H4 (cell line): ENCODE measurements at places on chromosomes 12 and 14. TPM values are rescaled to one million over a fixed set of nuclear protein-coding genes. Genes with fewer than 3 reads are reported as not detected.

The IL23A gene
- total RNA-seq: 0.23 TPM in 1 of 2 replicates, not detected in the other

DNA sequence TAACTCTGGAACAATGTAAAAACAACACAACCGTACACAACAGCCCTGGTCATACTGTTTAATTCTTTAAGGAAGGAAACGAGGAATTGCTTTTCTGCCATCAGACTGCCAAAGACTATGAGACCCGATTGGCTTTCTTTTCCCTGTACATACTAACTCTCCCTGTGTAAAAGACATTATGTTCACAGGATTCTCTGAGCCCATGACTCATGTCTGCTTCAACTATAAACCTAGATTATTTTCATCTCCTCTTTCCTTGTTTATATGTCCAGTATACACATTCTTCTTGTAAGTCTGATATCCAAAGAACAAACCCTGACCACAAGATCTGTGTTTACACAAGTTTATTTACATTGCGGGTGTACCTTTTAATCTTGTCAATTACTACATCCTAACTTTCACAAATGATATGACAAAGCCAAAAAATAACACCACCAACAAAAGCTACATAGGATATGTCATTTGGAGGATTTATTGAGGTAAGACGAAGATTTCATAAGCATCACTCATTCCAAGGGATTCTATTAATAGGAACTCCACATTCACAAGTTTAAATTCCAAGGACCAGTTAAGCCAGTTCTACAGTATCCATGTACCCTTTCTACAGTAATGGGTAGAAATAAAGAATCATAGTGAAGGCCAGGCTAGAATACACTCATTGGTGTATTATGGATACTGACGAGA lies 67.3 kb downstream of the STXBP6 start:
- peak; percentile 93 for DNase-seq

The SERPINA1 gene
- 0.99 and 3.2 TPM in 2 replicates for total RNA-seq

DNA sequence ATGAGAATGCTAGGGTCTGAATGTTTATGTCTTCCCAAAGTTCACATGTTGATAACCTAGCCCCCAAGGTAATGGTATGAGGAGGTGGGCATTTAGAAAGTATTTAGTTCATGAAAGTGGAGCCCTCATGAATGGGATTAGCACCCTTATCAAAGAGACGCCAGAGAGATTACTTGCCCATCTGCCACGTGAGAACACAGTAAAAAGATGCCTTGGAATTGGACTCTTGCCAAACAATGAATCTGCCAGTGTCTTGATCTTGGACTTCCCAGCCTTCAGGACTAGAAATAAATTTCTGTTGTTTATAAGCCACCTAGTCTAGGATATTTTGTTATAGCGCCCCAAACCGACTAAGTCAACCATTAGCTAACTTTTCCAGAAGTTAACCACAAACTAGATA lies 92.0 kb upstream of the SLC38A4 start:
- no peak for DNase-seq

GRCh38 chr12:12590961-12591360 lies 20.7 kb upstream of the CREBL2 start:
- DNase-seq: no peak

DNA sequence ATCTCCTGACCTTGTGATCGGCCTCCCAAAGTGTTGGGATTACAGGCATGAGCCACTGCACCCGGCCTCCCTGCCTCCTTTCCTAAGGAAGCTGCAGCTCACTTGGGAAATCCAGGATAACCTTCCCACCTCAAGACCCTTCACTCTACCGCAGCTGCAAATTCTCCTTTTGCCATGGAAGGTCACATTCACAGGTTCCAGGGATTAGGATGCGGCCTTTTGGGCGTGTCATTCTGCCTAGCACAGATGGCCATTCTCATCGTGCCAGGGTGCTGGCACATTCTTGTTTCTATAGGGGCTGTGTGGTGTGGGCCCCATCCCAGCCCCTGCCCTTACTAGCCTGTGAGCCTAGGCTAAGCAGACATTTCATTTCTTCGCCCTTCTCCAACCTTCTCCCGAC lies 219.9 kb downstream of the CHST11 start:
- DNase-seq: no peak

DNA sequence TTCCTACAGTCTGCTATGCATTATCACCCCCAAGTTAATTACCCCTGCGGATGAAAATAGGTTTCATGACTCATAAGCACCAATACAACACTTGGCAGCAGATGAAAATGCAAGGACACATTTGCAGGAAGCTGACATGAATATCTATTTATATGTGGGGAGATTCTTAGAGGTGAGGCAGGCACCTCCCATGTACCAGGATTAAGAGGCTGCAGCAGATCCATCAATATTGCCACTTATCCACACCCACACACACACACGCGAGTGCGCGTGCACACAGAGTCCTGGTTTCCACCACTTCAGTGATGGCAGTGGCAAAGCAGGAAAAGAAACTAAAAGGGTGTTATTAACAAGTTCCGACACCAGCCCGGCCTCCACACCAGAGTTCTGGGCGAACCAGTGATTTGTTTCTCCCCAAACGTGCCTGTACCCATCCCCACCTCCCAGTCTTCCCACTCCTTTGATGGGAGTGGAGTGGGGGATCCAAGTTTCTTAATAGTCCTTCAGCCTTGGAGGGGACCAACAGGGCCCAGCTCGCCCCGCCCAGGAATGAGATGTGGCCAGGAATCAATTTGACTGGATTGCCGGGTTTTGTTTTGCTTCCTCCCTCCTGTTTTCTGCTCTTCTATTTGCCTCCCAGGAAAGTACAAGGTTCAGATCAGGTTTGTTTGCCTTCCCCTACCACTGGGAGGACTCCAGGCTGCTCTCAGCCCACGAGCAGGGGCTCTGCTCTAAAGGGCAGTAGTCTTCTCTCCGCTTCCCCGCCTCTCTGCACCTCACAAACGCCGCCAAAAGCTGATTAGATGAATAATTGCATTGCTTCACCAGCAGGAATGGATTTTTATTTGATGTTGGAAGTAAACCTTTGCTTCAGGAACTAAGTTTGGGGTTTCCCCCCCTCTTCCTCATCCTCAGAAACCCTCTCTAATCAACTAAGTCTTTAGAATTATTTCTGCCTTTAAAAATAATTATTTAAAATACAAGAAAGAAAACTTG lies 5.2 kb downstream of the IRF2BPL start:
- no peak for DNase-seq

- DNase-seq: no peak
Measured at GRCh38 chr12:55666508-55666907, 29.8 kb downstream of the OR10P1 start.

GRCh38 chr12:55017416-55017925 lies 2.3 kb upstream of the NEUROD4 start:
- DNase-seq: no peak

The NIN gene
- 12.2 and 12.7 TPM in 2 replicates for total RNA-seq

DNA sequence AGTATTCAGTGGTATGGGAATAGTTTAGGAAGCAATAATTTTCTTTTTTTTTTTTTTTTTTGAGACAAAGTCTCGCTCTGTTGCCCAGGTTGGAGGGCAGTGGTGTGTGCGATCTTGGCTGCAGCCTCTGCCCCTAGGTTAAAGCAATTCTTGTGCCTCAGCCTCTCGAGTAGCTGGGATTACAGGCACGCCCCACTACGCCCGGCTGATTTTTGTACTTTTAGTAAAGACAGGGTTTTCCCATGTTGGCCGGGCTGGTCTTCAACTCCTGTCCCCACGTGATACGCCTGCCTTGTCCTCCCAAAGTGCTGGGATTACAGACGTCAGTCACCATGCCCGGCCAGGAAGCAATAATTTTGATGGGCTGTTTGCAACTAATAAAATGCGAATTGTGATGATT lies 62.1 kb downstream of the ATG14 start:
- DNase-seq: no peak

GRCh38 chr14:32202491-32202997 lies 525 bp downstream of the RNU6-8 start:
- no peak for DNase-seq

The IRAK3 gene
- total RNA-seq: 0.02 TPM in 1 of 2 replicates, not detected in the other
